ENCODE measurements at places on chromosomes 11 and 22. TPM values are rescaled to one million over a fixed set of nuclear protein-coding genes. Genes with fewer than 3 reads are reported as not detected.

The IGSF22 gene
- total RNA-seq: not detected

The MMP11 gene
- 12.1 TPM for total RNA-seq

The APOL4 gene
- not detected for total RNA-seq

The NAV2 gene
- total RNA-seq: 42.3 TPM

The PGA5 gene
- 0.12 TPM for total RNA-seq

The IL10RA gene
- 0.23 TPM for total RNA-seq

GRCh38 chr11:2477254-2477653, 32.4 kb downstream of the KCNQ1 start:
- DNase-seq: no peak

DNA sequence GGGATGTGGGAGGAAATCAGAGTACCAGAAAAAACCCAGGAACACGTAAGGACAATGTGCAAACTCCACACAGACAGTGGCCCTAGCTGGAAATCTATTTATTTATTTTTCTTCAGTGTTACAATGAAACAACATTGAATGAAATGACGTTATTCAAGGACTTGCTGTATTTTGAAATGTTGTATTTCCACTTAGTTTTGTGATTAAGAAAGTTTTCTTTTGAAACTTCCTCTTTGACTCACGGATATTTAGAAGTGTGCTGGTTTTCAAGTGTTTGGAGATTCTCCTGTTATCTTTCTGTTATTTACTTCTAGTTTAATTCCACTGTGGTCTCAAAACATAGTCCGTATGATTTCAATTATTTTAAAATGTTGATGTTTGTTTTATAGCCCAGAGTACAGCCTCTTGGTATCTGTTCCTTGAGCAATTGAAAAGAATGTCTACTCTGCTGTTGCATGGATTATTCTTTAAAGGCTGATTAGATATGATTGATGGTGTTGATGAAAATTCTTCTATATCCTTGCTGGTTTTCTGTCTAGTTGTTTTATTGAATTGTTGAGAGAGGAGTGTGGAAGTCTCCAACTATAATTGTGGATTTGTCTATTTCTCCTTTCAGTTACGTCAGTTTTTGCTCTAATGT, 141.0 kb downstream of the ARHGAP20 start:
- no peak for DNase-seq

DNA sequence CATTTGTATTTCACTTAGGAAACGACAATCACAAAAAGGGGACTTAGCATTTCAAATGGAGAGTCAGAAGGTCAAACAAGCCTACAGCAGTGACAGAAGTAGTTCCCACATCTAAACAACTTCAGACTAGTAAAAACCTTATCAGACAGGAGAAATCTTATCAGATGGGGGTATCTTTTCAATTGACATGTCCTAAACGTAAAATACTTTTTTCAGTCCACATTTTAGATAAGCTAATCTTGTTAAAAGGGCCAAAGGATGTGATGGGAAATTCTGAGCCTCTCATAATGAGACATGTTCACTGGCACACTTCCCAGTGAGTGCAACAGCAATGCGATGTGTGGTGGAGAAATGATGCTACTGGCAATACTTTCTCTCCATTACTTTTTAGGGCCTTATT, 2.4 kb downstream of the MAPK1 start:
- DNase-seq: no peak

DNA sequence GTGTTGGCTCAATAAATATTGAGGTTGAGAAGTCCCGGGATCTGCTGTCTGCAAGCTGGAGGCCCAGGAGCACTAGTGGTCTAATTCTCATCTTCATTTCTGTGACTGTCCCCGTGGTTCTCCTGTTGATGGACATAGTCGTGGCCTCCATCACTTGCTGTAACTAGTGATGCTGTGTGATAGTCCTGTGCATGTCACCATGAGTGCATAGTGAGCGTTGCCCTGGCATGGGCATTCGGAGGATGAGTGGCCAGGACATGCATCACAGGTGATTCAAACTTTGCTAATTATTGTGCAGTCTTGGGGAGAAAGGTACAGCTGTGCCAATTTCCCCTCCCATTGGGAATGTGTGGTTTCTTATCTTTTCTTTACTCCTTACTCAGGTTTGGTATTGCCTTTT, 902.2 kb downstream of the BRD1 start:
- no peak for DNase-seq

GRCh38 chr11:114261791-114262190, 34.4 kb upstream of the NNMT start:
- DNase-seq: no peak

DNA sequence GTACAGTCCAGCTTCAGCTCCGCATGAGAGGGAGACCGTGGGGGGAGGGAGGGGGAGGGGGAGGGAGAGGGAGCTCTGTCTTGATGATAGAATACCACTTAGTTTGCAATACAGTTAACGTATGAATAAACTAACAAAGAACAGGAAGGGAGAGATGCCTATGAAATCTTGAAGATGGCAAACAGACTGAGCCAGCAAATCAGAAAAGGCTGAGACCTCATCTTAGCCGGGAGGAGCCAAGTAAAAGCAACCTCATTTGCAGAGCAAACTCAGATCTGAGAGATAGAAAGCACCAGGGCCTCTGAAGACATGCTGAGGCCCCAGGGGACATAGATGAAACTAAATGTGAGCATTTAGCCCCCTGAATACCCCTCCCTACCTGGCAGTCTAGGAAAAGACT, 23.0 kb downstream of the APLP2 start:
- no peak for DNase-seq

DNA sequence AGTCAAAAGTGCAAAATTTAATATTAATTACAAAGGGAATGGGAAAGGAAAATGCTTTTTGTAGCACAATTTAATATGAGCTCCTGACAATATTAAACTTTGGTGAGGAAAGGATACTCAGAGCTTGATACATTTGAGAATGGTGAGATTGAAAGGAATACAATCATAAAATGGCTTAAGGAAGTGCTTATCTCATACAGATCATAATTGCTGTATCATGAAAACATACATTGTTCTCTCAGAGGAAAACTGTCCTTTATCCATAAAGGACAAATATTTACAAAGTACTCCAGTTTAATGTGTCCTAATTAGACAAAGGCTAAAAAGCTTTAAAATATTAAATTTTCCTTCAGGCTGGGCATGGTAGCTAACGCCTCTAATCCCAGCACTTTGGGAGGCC, 260.4 kb downstream of the TMEM135 start:
- no peak for DNase-seq

DNA sequence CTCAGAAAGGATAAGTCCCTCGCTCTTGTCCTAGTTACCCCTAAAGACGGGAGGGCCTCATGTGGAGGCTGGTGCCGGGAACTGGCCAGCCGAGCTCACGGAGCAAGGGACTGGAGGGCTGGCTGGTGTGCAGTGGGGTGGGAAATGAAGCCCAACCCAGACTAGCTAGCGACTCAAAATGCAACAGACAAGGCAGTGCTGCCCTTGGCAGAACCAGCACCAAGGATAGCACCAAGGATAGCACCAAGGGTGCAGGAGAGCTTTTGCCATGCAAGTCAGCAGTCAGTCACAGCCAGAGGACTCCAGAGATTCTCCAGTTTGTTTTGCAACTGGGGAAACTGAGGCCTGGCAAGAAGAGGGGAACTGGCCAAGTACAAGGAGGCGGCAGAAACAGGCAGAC, 6.5 kb upstream of the BATF2 start:
- DNase-seq: no peak

DNA sequence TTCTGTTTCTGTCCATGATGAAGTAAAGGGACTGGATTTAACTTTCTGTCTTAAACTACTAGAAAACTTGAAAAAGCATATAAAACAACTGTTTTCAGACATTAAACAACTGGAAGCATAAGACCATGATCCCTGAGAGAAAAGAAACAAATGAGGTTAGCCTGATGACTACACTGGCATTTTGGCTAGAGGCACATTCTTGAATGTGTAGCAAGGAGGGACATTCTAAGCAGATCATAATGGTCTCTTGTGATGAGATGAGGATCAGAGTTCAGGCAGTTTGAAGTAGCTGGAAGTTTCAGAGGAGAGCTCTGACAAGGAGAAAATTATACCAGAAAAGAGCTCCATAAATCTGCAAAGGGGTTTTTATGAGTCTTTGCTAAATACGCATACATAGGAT, 75.4 kb downstream of the AASDHPPT start:
- DNase-seq: no peak

DNA sequence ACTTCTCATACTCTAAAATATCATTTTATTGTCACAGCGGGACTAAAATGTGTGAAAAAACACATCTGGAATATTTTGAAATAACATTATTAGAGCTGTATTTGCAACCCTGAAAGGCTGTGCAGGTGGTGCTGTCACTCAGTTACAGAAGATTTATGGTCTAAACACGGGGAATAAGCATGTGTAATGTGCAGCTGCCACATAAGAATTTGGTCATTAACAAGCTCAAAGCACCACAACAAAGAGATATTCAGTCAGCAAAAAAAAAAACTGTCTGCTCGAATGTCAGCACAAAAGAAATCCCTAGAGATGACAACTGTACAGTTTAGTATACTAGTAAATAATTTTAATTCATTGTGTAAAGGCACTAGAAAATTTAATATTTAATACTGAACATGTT, 31.3 kb downstream of the TMEM123 start:
- DNase-seq: no peak

DNA sequence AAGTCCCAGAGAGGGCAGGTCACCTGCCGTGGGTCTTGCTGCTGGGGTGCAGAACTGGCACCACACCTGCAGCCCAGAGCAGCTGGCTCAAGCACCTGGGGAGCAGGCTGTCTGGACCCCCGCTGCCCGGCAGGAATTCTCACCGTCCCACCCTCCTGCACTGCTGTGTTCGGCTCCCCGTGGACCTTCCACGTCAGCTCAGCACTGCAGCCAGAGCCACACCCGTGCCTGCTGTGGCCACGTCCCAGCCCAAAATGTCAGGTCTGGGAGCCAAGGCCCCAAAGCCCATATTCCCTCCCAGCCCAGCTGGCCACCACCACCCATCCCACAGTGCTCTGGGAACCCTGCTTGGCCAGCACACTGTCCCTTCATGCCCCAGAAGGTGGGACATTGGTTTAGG, 28.0 kb upstream of the MYRF start:
- no peak for DNase-seq

DNA sequence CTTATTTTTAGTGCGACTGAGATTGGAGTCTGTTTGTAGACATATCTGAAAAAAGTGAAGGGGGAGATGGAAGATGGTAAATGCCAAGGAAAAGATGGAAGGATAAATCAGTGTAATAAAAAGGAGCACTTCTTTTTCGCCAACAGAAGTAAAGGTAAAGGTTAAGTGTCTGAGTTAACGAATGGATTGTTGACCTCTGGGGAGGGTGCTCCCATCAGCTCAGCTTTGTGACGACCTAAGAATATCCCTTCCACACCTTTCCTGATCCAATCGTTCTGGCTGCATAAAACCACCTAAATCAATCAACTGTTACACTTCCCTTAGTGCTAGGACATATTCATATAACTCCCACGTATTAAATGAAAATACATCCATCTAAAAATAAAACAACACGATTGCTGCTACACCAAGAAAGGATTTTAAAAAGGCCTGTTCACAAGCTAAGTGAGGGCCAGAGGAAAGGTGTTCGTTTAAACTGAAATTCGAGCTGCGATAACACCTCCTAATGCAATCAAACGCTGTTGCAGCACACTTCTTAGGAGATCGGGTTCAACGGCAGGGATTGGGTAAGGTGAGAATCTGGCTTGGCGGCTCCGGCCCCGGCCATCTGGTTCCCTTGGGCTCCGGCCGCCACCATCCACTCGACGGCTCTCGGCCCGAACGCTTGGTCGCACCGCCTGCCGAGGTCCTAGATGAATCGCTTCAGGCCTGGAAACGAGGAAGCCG, 658 bp downstream of the C11orf71 start:
- DNase-seq: peak; percentile 92

Measured in GM23338 (cell line).